8988T (cell line): ENCODE measurements at places on chromosomes 12 and 14.
A peak's percentile ranks its signal among the peaks of the same experiment; 100 is the strongest.

DNA sequence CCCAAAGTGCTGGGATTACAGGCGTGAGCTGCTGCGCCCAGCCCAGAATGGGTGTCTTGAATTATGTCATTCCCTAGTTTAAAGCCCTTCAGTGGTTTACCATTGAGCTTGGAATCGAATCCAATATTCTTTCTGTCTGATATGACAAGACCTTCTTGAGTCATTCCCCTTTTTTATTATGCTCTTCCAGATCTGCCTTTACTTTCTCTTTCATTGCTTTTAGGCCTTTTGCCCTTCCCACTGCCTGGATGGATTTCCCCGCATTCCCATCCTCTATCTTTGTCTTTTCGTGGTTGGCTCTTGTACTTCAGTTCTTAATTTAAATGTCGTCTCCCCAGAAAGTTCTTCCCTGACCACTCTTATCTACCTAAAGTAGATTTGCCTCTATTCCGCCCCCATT lies 1.6 kb downstream of the TRAFD1 start:
- no peak for DNase-seq

DNA sequence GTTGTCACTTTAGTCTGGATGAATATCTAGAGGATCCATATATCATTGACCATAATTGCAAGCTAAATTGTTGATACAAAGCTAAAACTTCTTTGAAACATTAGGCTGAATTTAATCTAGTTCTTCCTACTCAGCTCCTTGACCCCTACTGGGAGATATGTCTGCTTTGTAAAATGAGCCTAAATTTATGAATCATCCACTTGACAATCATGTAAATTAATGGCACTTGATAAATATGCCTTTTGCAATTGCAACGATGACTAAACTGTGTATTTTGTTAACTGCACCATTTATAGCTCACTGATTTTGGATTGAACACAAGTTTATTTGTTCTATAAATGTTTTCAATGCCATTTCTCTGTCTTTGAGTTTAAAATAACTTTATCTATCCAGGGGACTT lies 1616.5 kb upstream of the FLRT2 start:
- DNase-seq: no peak

GRCh38 chr14:88078525-88078924 lies 73.6 kb downstream of the GPR65 start:
- no peak for DNase-seq

- no peak for DNase-seq
These were observed 42.6 kb downstream of the LRTM2 start for GRCh38 chr12:1862973-1863372.

DNA sequence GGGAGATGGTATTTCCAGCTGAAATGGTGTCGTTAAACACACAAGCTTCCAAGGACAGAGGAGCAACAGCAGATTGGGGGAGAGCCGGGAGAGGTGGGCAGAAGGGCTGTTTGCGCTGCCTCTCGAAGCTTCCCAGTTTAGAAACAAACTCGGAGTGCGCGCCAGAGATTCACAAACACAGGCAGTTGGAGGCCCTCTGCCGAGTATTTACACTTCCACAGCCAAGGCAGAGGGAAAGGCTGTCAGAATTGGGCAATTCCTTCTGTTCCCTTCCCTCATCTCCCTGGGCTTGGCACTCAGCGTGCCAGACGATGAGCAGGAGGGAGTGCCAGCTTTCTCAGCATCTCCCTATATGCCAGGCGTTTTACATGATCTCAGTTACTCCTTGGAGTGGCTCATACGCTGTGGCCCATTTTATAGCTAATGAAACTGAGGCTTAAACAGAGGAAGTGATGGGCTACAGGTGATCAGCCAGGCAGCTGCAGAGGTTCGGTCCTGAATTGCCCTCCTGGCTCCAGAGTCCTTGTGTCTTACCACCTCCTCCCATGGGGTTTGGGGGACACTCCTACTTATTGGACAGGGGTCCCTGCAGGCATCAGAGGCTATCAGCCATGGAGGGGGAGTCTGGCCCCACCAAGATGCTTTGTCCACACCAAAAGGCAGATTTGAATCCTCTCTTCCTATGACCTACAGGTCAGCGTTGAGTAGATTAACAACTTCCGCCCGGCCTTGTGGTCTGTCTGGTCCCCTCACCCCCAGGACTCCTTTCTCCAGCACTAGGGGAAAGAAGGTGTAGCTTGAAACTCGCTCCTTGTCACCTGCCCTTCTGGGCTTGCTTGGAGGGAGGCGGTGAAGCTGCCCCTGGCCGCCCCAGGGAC lies 3.1 kb downstream of the FAM222A start:
- DNase-seq: no peak

- no peak for DNase-seq
These were observed 8.3 kb downstream of the OR11G2 start for GRCh38 chr14:20198991-20199390.

GRCh38 chr12:9606736-9607372 lies 862 bp downstream of the KLRB1 start:
- DNase-seq: no peak

- no peak for DNase-seq
These were observed 253.7 kb downstream of the GRIN2B start for GRCh38 chr12:13727707-13728195.

GRCh38 chr12:121167232-121167820 lies 34.6 kb downstream of the P2RX7 start:
- DNase-seq: no peak

- peak; percentile 33 for DNase-seq
These were observed 686 bp downstream of the B4GALNT1 start for GRCh38 chr12:57632073-57632957.

DNA sequence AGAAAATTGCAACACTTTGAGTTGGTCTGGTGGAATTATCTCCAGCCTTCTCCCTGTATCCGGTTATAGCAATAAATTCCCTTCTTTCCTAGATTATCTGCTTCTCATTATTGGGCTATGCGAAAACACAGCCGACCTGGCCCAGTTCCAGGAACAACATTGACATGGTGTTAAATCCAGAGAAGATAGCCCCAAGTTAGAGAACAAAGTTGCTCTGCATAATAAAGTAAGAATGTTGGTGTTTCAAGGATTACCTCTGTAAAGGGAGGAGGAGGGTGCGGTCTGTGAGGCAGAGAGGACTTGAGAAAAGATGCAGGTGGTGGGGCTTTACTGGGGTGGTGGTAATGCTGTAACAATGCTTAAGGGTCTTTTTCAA lies 12.1 kb downstream of the TCL1A start:
- no peak for DNase-seq

- DNase-seq: no peak
These were observed 9.0 kb downstream of the TPH2 start for GRCh38 chr12:71947645-71948105.

GRCh38 chr14:73785834-73786635 lies 65.6 kb upstream of the PTGR2 start:
- DNase-seq: no peak
